ENCODE measurements at places on chromosomes 3 and 15.

DNA sequence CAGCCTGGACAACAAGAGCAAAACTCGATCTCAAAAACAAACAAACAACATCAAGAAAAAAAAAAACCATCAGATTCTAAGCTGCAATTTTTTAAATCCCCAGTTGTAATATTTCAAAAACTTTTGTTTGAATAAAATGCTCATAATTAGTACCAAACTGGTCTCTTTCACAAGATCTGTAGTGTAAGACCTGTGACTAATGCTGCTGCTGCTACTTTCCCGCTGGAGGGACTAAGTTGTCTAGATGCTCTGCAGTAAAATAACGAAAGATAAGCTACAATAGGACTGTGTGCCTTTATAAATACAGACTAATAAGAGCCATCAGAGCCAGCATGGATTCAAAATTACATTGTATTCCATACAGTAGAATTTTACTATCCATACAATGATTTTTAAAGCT, 45.4 kb downstream of the TM4SF4 start:
- DNase-seq: no peak

DNA sequence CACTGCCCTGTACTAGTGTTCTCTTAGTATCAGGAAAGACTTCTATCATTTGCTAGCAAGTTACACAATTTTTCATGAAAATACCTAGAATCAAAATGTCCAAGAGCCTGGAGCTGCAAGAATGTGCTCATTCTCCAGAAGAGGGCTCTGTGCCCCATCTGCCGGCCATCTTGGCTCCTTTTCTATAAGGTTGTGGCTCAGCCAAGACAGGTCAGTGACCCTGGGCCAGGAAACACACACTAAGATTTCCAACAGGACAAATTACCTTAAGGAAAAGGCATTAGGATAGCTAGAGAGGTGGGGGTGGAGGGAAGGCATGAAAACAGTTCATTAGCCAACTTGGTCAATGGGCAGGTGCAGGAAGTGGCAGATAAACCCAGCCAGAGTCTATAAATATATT, 20.7 kb downstream of the TIMP4 start:
- DNase-seq: peak; percentile 31

GRCh38 chr3:124843047-124843446, 44.1 kb downstream of the ITGB5 start:
- no peak for DNase-seq

DNA sequence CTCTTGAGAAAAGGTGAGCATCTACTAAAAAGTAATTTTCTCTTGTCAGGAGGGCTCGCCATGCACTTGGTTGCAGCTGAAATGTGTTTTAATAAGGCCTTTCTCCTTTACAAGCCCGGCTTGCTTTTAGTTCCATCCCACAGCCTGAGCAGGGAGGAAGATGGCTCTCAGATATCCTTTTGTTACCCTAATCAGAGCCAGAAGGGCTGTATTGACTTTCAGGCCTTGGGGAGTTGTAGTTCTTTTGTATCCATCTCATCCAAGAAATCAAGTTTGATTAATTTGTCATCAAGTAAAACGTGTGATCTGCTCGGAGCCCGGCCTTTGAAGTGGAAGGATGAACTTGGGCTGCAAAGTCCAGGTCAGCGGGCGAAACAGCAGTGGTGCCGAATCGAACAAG, 52.9 kb downstream of the EIF4E3 start:
- DNase-seq: no peak

DNA sequence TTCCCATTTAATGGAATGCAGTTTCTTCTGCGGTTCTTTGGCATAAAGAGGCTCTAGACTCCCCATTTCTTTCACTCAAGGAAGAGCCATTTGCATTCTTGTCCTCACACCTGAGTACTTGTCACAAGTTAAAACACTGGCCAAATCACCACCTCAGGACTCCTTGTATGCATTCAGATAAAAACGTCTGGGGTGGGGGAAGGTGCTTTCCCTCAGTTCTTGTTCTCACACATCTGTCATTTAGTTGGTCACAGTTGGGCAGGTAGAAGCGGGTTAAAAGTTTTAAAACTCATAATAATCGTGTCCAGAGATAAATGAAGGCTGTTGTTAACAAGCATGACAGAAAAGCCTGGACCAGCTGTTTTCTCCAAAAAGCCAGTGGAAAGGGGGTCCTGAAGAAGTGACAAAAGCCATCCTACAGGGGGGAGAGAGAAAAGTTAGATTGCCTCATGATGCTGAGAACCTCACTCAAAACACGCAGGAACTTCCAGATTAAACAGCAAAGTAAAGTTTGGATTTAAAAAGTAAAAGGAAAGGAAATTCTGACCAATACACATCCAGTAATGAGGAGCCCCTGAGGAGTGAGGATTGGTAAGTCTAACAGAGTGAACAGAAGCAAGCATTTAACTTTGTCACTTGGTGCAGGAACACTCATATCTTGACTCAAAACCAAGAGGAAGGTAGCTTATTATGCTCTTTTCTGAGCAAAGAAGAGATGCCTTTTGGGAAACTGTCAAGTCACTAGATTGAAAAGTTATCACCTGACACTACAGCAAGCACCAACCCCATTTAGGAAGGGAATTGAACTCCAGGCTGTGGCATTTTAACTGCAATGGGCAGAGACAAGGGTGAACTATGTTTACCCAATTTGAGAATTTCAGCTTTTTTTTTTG, 2.8 kb downstream of the BCL2L10 start:
- DNase-seq: no peak

DNA sequence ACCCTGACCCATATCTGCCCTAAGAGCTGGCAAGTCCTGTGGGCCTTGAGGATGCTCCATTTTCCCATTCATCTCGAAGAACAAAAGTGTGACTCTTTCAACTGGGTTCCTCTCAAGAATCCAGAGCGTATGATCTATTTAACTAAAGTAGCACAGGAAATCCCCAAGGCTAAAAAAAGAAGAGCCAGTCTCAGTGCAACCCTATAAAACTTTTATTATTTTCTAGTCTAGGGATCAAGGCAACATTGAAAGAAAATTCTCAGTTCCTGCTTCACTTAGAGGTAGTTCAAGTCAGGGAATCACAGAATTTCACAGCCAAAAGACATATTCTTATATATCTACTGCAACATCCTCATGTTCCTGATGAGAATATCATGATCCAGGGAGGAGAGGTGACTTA, 51.6 kb upstream of the GRM7 start:
- DNase-seq: no peak

DNA sequence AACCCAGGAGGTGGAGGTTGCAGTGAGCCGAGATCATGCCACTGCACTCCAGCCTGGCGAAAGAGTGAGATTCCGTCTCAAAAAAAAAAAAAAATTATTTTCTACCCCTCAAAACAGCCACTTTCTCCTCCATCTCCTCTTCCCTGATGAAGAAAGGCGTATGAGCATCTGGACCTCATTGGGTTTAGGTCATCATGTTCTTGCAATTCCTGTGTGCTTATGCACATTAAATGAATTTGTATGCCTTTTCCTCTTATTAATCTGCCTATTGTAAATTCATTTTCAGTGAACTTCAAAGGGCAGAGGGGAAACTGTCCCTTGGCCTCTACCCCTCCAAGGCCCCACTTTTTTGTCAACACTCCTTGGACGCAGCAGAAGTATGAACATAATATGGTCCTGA, 117.8 kb downstream of the RPLP1 start:
- no peak for DNase-seq

DNA sequence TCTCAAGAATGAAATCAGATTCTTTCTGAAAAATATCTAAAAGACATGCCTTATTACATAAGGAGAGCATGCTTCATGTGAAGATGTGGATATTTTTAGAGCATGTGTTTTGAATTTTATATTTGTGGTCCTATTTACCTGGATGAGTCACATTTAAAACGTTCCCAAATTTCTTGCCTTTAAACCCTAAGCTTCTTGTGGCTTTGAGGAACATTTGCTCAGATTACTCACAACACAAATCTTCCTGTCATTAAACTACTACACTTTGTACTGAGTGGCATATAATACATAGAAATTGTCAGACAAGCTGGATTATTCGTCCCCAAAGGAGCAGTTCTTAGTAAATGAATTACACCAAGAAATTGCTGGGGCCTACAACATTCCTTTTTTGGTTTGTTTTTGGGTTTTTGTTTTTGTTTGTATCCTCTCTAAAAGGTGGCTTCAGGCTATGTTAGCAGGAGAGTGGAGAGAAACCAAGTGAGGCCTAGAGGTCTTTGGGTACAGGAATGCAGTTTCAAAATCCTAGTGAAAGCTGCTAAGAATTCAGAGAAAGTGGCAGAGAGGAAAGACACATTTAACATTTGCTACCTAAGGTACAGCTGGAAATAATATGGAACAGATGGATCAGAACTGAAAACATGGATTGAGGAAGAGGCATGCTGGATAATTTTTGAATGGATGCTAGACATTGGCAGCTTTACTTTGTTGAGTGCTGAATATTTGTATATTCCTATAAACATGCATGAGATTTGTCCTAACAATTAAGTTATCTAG, 128.1 kb downstream of the RPL22L1 start:
- no peak for DNase-seq

- DNase-seq: peak; percentile 23
These were observed 73.0 kb downstream of the ATP10A start for GRCh38 chr15:25790000-25790660.

GRCh38 chr15:82058026-82058425, 12.2 kb upstream of the MEX3B start:
- DNase-seq: no peak

DNA sequence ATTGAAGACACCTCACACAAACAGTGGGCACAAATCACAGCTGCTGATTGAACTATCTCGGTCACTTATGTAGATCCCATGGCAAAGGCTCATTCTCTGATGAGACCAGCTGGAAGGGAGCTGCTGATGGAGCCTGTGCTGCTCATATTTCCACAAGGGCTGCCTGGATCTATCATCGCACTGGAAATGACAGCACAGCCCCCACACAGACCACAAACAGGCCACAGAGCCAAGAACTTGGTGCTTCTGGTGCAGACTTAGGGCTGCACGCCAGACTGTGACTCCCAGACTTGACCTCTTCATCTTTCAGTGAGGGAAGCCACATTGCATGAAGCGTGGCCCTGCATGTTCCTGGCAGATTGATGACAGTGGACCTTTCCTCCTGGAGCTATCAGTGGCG, 197.6 kb downstream of the MINAR1 start:
- no peak for DNase-seq

DNA sequence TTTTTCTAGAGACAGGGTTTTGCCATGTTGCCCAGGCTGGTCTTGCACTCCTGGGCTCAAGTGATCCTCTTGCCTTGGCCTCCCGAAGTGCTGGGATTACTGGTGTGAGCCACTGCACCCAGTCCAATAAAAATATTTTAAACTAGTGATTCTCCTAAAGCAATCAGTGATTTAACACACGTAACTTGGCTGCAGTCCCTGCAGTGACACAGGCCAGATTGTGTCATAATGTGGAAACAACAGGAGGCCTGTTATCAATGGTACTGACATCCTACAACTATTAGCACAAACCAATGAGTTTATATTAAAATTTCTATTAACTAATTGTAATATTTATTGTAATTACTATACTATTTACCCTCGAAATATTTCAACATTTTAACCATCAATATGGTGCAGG, 1.6 kb upstream of the SEC61A1 start:
- no peak for DNase-seq

DNA sequence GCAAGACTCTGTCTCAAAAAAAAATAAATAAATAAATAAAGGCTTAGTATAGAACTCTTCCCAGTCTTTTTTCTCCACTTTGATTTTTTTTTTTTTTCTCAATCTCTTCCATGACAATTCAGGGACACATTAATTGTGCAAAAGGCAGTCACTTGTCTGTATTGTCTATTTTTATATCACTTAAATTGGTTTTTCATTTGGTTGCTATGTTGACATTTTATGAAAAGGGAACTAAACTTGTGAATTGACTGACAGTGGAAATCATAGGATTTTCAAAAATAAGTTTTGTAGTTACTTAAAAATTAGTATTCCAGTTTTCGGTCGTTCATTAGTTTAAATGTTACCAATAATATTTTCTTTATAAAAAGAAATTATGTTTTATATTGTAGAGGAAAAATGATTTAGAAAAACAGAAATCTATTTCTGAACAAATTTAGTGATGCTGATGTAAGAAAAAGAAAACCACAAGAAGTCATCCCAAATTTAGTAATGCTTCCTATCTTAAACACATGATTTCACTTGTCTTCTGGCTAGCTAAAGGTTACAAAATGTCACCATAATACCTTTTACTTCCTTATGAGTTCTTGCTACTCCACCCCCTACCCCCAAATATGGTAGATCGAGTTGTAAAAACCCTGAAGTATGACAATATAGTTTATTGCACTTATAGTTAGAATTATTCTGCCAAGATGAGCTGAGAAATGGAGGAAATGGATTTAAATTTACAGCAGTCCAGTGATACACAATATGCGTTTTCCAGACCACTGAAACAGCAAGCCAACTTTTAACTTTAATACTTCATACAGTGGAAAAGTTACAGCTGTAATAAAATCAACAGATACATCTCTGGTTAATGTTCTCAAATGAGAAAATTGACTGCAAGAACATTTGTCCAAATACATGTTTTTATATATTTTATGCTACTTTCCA, 37.0 kb downstream of the PPARG start:
- DNase-seq: no peak

DNA sequence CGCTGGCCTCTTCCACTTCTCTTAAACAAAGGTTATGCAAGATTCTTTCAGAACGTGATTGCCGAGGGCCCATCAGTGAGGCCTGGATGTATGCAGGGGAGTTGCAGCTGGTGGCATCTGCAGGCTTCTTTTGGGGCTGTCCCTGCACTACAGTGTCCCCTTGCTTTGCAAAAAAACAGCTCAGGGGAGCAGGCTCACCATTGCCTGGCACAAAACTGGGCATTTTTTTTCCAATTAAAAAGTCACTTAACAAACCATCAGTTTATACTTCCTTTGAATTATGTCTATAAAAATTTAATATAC, 148.6 kb downstream of the ATP10A start:
- DNase-seq: no peak

GRCh38 chr3:129793942-129794310, 99.6 kb downstream of the TMCC1 start:
- DNase-seq: no peak

DNA sequence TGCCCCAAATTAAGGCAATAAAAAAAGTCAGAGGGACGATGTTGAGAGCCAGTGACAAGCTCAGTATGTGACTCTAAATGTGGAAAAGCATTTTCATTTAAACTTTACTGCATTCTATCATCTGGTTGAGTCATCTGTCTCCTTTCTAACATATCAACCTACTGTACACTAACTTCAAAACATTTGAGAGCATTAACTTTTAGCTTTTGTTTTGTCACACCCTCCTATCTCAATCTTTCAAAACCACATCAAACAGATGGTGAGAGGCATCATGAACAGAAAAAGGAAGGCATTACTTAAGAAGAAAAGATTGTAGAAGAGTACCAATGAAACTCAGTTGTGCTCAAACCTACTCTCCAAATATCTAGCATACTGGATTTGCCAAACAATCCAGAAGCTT, 4.8 kb downstream of the LRRC58 start:
- no peak for DNase-seq
